Fibroblast of skin of left quadriceps (primary cell): ENCODE measurements at places on chromosomes 7 and 10.

GRCh38 chr10:123860856-123861255, 30.8 kb downstream of the CPXM2 start:
- DNase-seq = no peak

DNA sequence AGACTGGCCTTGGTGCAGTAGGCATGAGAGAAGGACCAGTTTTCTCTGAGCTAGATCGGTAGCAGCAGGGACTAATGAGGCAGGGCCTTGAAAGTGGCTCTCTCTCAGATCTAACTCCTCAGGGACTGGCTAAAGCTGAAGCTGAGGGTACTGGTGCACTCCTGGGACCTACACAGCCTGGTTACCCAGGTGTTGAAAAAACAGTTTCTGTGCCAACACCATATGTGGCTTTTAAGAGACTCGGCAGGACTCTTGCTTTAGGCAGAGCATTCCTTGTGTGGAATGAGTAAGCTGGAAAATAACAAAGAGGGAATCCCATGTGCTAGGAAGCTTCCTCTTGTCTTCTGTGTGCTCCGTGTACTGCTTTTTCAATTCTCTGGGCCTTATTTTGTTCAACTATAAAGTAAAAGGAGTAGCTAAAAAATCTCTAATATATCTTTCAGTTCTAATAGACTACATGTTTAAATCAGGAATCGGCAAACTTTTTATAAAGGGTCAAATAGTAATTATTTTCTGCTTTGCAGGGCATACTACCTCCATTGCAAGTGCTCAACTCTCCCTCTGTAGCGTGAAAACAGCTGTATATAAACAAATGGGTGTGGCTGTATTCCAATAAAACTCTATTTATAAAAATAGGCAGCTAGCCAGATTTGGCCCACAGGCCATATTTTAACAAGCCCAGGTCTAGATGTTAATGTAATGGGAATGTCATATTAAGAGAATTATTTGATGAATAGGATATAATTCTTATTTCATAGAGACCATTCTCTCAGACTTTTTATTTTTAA, 186.1 kb upstream of the KAT6B start:
- no peak for DNase-seq

- no peak for DNase-seq
These were observed 350.7 kb downstream of the IPMK start for GRCh38 chr10:57917019-57917418.

GRCh38 chr10:123136806-123137642, 1.3 kb downstream of the HMX3 start:
- no peak for DNase-seq

DNA sequence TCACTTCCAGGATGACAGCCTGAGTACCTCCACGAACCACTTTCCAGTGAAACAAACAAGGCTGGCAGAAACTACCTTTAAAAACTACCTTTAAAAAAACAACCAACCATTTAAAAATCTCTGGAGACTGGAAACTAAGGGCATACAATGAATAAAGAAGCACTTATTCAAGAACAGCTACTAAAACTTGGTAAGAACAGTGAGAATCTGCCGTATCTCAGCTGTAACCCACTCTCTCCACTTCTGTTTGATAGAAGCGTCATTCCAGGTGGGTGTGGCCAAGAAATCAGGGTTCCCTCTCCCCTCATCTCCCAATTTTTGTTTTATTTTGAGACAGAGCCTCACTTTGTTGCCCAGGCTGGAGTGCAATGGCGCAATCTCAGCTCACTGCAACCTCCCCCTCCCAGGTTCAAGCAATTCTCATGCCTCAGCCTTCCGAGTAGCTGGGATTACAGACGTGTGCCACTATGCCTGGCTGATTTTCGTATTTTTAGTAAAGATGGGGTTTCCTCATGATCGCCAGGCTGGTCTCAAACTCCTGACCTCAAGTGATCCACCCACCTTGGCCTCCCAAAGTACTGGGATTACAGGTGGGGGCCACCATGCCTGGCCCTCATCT, 158.8 kb upstream of the CHST15 start:
- no peak for DNase-seq

DNA sequence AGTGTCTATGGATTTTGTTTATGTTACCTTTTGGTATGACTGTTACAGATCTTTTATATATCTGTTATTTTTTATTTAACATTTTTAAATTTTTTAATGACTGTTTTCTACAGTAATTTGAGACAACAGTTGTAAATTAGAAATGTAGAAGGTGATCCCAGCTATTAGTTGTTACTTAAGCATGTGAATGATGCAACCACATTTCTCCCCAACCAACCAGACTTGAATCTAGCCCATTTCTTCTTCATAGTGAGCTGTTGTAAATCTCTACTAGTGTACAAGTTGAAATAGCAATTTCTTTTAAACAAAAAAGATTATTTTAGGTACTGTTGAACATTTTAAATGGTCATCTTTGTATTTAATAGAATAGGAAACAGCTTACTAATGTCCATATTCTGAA, 18.0 kb downstream of the TMEM106B start:
- peak; percentile 17 for DNase-seq

DNA sequence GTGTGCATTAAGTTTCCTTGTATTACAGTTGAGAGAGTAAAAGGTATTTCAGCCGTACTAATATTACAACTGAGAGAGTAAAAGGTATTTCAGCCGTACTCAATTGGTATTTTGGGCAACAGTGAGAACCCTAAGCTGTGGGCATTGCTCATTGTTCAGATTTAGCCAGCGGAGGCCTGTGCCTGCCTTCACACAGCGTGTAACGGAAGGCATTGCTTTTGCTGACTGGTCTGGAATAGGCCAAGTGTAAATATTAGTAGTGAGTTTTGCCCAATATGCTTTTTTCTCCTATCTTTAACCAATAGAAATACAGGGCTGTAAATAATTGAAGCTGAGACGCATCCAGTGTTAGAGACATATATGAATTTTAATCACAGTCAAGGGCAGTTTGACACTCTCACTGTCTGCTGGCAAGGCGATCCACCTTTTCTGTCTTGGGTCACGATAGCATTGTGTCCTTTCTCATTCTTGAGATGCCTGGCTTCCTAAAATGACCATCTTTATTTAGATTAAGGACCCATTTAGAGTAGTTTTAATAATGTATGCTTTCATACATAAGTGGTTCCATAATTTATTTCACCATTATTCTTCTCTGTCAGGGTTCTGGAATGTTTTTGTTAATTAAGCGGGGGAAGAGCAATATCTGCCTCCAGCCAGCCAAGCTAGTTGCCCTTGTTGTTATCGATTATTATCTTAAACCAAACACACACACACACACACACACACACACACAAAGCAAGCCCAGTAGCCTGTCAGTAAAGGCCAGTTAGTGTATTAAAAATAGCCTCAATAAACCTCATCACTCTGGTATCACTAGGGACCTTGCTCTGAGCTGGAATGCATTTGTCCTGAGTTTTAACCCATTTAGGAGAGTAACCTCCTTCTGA, 130.7 kb downstream of the CELF2 start:
- no peak for DNase-seq

- DNase-seq = no peak
These were observed 11.0 kb downstream of the NXPH1 start for GRCh38 chr7:8444468-8444769.
